Fibroblast of villous mesenchyme (primary cell): ENCODE measurements at places on chromosomes 1 and 21.

GRCh38 chr1:58573705-58574591 is 3.1 kb downstream of the TACSTD2 start:
- DNase-seq: no peak

DNA sequence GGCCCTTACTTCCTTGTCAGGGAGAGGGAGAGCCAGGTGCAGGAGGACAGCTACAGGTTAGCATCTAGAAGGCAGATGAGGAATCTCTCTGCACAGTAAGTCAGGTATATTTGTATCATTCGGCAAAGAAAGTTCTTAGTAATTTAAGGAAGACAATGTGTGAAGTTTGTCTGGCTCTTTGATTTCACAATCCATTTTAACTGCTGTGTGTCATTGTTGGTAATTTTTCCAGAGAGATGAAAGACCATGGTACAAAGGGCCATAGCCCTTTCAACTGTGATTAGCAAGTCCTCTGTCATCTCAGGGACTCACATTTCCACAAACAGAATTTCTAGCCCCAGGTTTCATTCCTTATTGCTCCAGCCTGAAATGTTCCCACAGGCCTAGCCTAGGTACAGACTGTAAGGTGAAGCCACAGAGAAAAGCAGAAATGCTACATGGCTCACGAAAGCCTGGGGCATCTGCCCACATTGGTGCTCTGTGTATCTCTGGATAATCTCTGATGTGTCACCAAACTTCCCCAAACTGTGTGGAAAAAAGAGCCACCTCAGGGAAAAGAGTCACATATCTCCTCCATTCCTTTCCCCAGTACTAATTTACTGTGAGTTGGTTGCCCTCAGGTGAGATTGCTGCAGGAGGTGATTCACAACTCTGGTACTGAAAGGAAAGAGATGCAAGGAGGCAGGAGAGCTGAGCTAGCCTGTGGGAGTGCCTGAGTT is 70.6 kb downstream of the SYT6 start:
- no peak for DNase-seq

- no peak for DNase-seq
Measured at GRCh38 chr1:51738681-51739080, 121.8 kb downstream of the OSBPL9 start.

DNA sequence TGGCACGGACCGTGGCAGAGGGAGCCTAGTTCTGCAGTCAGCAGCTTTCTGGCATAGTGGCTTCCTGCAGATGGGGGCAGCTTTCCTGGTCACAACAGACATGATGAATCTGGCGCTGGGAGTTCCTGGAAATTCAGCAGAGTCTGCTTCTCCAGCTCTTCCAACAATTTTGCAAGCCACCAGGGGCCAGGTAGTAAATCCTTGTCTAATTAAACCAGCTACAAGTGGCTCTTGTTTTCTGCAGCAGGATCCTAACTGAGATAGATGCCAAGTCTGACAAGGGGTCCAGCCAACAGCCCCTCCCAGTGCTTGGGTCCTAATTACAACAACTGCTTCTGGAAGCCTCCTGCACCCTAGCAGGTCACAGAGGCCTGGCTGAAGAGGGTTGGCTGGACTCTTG is 35.8 kb downstream of the TRIM62 start:
- no peak for DNase-seq

- peak; percentile 69 for DNase-seq
Measured at GRCh38 chr1:156608036-156608674, 6.9 kb upstream of the GPATCH4 start.

DNA sequence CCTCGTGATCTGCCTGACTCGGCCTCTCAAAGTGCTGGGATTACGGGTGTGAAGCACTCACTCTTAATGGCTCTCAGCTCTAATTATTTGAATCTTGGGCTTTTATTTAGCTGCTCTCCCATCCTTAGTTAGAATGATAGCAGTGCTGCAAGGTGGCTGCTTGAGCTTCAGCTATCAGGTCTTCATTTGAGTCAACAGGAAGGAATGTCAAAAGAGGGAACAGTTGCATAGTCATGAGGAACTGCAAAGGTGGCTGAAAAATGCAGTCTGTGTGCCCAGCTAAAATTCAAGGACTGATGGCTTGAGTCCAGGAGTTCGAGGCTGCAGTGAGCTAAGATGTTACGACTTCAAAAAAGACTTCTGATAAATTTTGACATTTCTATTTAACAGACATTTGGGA is 55.6 kb downstream of the UCK2 start:
- DNase-seq: no peak

- no peak for DNase-seq
Measured at GRCh38 chr1:231838521-231838920, 211.9 kb downstream of the DISC1 start.

- DNase-seq: no peak
Measured at GRCh38 chr1:204704794-204705492, 19.4 kb upstream of the LRRN2 start.

- DNase-seq: no peak
Measured at GRCh38 chr1:199489594-199489993, 537.9 kb upstream of the NR5A2 start.

DNA sequence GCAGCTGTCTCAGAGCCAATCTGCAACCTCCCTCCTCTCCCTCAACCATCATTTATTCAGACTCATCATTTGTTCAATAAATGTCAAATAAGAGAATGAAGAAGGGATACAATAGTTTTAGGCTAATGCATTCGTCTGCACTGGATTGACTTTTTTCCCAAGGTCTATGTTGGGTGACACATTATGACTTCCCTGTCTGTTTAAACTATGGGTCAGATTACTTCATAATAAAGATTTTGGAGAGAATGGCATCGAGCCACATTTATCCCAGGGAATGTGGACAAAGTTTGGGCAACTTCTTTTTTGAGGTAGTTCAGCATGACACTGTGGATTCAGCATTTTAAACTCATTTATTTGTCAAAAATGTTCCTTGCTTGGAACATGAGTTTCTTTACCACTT is 107.4 kb upstream of the ADGRL2 start:
- no peak for DNase-seq

GRCh38 chr21:46037331-46038325 is 56.1 kb downstream of the COL6A1 start:
- DNase-seq: no peak

DNA sequence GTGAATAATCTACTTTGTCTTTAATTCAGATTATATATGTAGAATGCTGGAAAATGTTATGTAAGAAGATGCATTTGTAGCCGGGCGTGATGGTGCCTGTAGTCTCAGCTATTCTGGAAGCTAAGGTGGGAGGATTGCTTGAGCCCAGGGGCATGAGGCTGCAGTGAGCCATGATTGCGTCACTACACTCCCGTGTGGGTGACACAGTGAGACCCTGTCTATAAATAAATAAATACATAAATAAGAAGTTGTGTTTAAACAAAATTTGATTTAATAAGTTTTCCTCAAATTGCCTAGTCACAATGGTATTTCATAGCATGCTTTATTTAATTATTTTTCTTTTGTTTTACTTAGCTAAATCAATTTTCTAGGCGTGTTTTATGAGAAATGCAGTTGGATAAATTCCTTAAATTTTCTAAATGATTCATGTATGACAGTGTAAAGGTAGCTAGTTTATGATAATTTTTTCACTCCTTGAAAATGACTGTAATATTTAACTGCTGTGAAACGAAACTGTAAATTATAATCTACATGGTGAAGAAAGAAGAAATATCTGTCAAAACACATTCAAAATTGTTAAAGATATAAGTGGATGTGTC is 232.6 kb downstream of the SRGAP2C start:
- DNase-seq: peak; percentile 9

DNA sequence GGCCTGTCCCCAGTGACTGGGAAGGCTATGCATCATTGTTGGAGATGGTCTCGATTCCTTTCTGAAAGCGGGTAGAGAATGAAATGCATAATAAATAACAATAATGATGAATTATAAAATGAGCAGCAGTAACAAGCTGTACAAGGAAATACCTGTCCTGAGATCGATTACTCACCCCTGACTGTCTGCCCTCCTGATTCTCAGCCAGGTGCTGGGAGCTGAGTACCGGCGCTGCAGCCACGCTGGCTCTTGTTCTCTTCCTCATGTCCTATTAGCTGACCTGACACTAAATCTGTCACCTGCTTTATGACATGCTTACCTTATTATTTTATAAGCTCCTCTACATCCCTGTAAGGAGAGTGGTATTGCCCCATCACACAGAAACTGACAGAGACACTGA is 3.4 kb downstream of the AGPAT3 start:
- no peak for DNase-seq

- DNase-seq: no peak
Measured at GRCh38 chr21:27827972-27828371, 861.1 kb upstream of the ADAMTS5 start.

GRCh38 chr1:230706887-230707731 is 6.8 kb downstream of the AGT start:
- DNase-seq: no peak

GRCh38 chr1:68010090-68010489 is 40.3 kb downstream of the DIRAS3 start:
- peak; percentile 52 for DNase-seq

GRCh38 chr1:211231873-211232272 is 27.3 kb upstream of the RCOR3 start:
- DNase-seq: no peak

DNA sequence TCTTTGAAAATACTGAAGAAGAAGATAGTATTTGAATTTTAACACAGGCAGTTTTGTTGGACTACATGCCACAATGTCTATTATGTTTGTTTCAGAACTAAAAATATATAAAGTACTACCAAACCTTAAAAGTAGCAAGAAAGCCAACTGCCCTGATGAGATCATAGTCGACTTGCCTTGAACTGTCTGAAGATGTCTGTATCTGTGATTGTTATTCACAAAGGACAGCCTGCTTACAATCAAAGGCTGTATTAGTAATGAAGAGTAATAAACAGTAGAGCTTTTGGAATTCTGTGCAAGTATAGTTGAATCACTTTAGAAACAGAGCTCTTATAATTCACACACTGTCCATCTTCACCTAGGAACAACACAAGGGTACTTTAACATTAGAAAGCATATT is 228.3 kb downstream of the NCAM2 start:
- DNase-seq: no peak

- DNase-seq: no peak
Measured at GRCh38 chr21:44980562-44981489, 41.0 kb downstream of the SLX9 start.

GRCh38 chr1:58982259-58982998 is 198.6 kb upstream of the JUN start:
- DNase-seq: peak; percentile 83

GRCh38 chr1:201947697-201948008 is 1.3 kb upstream of the LMOD1 start:
- DNase-seq: no peak

GRCh38 chr1:157367091-157367739 is 185.1 kb downstream of the FCRL5 start:
- DNase-seq: no peak

- DNase-seq: no peak
Measured at GRCh38 chr1:225509770-225510169, 81.9 kb upstream of the LBR start.

DNA sequence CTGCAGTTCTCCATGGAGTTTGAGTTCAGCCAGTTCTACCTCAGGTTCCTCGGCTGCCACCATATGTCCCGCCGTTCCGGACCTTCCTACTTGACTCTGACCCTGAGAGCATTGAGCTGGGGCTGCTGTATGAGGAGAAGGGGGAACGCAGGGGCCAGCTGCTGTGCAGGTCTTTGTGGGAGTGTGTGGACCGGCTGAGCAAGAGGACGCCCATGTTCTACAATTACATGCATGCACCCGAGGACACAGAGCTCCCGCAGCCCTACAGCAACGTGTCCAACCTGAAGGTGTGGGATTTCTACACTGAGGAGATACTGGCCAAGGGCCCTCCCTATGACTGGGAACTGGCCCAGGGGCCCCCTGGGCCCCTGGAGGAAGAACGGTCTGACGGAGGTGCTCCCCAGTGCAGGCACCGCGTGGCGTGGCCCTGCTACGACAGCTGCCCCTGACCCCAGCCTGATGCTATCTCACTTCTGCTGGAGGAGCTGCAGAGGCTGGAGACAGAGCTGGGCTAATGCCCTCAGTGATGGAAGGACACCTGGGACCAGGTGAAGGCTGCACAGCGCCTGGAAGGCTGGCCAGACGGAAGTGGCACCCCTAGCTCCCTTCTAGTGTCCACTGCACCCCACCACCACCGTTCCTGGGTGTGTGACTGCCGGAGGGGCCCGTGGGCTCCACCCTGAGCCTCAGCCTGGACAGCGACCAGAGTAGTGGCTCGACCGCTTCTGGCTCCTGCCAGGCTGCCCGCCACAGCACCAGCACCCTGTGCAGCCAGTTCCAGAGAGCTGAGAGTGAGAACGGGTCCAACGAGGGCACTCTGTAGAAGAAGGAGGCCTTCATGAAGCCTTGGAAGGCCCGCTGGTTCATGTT is 20.8 kb upstream of the NPPB start:
- DNase-seq: no peak

DNA sequence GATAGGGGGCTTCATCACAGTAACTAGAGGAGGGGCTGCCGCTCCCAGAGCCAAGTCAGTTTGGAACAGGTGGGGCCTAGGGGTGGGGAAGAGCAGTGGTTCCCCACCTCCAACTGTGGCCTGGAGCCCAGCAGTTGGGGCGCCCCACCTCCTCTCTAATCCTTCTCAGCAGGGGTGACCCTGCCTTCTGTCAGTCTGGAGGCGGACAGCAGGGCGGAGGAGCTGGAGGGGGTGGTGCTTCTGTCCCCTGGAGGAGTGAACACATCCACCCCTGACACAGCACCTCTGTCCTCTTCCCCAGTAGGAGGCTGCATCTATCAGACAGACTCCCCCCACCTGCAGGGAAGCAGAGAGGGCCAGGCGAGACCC is 73.8 kb downstream of the MRPL37 start:
- peak; percentile 61 for DNase-seq

DNA sequence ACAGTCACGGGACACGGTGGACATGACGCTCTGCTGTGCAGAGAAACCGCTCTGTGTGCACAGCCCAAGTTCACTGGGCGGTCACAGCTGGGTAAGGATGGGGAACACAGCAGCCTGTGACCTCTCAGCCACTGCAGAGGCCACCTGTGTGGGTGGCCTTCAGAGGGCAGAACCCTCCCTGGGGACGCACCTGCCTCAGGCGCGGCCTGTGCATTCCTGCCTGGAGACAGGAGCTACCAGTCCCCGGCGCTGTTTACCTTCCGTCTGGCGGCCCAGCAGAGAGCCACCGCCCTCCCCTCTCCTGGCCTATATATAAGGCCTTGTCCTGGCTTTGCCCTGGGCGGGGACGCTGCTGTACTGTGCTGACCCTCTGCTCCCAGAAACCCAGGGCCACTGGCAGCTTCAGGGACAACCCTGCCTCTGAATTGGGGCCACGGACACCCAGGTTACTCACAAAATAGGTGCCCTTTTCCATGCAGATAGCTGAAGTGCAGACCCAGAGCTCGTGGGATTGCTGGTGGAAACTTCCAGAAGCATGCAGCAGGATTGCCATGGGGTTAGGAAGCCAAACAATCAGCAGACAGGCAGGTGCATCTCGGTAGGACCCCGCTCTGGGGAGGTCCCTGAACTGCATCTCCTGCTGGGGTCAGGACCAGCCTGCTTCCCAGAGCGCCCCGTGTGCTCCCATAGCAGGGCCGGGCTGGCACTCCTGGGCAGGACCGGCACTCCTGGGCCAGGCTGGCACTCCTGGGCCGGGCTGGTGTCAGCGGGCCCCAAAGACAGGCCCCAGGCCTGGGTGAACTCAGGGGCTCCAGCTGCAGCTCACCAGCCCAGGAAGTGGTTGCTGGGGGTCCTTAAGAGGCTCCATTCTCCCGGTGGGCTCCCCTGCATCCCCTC is 83.6 kb downstream of the SIK1 start:
- no peak for DNase-seq

- no peak for DNase-seq
Measured at GRCh38 chr1:56073614-56074006, 505.8 kb downstream of the PLPP3 start.
